Lower leg skin (tissue), 4 donors: ENCODE measurements at places on chromosomes 4 and X. TPM values are rescaled to one million over a fixed set of nuclear protein-coding genes. Genes with fewer than 3 reads are reported as not detected.

GRCh38 chr4:101762025-101762424 lies 28.5 kb upstream of the BANK1 start:
- DNase-seq: no peak

DNA sequence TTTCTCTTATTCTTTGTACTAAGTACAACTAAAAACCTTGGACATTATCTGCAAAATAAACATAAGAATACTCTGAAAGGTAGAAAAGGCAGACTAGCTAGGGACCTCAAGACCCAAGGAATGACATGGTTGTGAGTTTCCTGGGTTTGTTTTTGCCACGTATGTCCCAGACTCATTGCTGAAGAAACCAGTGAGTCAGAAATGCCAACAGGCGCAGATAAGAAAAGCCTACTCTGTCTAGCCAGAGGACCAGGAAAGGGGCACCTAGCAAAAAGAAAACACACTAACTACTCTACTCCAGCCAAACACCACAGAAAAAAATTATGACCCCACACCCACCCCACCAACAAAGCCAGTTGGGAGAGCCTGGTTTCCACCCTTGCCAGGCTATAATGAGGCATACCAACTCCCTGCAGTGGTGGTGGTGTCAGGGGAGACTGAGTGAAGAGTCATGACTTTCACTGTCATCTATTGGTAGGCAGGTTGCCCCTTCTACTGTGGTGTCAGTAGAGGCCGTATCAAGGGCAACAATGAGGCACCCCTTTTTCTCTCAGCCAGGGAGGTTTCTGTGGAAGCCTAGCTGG lies 10.9 kb downstream of the MTMR1 start:
- DNase-seq: no peak

- DNase-seq: no peak
These were observed 96.2 kb downstream of the UGT8 start for GRCh38 chr4:114694770-114695169.

DNA sequence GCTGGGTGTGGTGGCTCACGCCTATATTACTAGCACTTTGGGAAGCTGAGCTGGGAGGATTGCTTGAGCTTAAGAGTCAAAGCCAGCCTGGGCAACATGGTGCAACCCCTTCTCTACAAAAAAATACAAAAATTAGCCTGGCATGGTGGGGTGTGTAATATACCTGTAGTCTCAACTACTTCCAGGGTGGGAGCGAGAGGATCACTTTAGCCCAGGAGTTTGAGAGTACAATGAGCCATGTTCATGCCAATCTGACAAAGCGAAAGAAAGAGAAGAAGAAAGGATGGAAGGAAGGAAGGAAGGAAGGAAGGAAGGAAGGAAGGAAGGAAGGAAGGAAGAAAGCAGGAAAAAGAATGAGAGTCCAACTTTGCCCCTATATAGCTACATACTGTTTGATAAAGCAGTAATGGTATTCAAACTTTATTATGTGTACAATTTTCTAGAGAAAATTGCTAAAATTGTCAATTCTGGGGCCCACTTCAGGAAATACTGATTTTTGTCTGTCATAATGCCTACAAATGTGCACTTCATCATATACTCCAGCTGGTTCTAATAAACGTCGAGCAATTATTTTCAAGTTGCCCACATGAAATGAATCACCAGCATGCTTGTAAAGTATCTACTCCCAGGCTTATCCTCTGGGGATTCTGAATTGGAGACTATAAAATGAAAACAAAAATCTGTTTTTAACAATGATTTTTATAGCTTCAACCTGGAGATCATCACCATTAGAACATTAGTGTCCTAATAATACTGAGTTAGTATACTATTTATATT lies 132.3 kb downstream of the NDST4 start:
- no peak for DNase-seq

The DUSP21 gene
- total RNA-seq: not detected

GRCh38 chr4:131411393-131411792 lies 1737.7 kb upstream of the PCDH10 start:
- no peak for DNase-seq
